ENCODE measurements at places on chromosomes 5 and 9.

DNA sequence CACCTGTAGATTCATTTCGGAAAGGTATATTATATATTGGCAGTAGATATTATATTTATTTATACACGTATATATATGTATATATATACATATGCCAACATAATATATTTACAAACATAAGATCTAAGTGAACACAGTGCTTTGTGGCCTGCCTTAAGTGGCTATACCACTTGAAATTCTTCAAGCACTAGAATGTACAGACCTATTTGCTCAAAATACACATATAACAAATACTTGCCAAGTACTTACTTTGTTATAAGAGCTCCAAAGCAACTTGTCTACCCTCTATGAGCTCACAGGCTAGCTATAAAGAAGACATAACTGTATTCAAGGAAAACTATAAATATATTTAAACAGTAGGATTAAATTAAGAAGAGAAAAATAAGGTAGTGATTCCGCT, 33.6 kb upstream of the SLC36A1 start:
- DNase-seq: no peak

GRCh38 chr5:142587354-142587965, 98.4 kb downstream of the FGF1 start:
- DNase-seq: peak; percentile 46

DNA sequence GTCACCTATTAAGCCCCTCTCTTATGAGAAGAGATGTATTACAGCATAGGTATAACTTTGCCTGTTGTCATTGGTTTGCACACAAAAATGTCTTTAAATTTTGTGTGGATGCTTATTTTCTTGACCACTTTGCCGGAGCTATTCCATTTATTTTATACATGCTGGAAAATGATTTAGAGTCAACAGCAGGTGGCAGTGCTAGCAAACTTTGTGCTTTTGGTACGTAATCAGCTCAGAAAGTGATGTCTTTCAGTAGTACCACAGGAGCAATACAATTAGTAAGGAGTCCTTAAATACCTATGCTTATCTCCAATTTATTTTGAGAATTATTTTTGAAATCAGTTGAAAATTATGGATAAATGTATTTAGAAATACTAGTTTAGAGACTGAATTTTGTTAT, 19.8 kb upstream of the NUDT12 start:
- DNase-seq: peak; percentile 48

- no peak for DNase-seq
These were observed 453.9 kb downstream of the TUSC1 start for GRCh38 chr9:25224309-25224708.

- DNase-seq: peak; percentile 71
These were observed 32.7 kb downstream of the PRUNE2 start for GRCh38 chr9:76873056-76873792.

GRCh38 chr5:3011764-3012017, 260.2 kb upstream of the IRX2 start:
- DNase-seq: no peak

DNA sequence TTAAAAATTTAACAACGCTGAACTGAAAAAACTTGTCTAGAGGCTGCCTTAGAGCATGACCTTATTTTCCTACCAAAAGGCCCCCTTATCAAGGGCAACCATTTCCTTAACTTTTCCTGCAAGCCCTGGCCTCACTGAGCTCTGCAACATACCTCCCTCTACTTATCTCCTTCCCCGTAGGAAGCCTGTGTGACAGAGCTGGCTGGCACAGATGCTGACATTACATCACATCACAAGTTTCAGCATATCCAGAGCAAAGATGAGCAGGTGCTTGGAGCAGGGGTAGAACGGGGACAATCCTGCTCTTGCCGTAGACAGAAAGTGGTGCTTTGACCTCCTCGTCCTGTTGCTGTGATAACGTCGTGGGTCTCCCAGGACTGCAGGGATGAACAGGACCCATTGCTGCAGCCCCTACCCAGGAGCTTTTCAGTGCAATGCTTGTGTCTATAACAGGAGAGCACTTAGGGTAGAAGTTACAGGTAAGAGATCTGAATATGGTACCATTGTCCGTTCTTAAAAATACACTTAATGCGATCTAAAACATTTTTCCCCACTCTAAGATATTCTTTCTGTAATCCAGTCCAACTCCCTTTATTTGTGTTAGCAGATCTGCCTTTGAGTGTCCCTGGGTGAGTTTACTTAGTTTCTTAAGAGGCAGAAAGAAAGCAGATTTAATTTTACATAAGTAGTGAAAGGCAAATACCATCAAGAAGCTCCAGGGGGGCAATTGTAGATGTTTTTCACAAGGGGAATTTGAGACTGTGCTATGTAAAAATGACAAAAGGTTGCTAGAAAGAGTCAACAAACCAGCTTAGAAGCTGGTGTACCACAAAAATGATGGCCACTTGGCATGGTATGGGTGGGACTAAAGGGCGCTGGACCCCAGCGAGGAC, 101.9 kb upstream of the EFNA5 start:
- no peak for DNase-seq

- DNase-seq: no peak
These were observed at the start of gene FSTL4 for GRCh38 chr5:133612249-133612860. Gene FSTL4 (minus strand): TSS chr5:133612541.

DNA sequence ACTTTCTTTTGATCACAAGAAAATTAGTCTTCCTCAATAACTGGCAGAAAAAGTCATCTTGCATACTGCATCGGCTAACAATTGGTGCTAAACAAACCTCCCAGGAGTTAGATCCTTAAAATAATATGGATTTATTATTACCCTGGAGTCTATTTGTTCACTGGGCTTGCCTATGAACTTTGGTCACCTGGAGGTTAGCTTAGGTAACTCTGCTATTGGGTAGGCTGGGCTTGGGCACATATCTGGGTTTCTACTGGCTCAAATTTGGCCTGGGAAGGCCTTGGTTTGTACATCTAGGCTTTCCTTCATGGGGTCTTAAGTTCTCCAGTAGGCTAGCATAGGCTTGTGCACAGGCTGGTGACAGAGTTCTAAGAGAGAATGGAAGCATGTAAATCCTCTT, 279.9 kb downstream of the RASEF start:
- no peak for DNase-seq

GRCh38 chr5:120769312-120769872, 305.3 kb downstream of the PRR16 start:
- peak; percentile 84 for DNase-seq

- DNase-seq: peak; percentile 20
These were observed 2.9 kb downstream of the SMAD5 start for GRCh38 chr5:136135536-136135935.

GRCh38 chr9:134065612-134066419, 2.0 kb downstream of the BRD3 start:
- DNase-seq: peak; percentile 30

- DNase-seq: no peak
These were observed 8.9 kb downstream of the CERCAM start for GRCh38 chr9:128429513-128430086.

DNA sequence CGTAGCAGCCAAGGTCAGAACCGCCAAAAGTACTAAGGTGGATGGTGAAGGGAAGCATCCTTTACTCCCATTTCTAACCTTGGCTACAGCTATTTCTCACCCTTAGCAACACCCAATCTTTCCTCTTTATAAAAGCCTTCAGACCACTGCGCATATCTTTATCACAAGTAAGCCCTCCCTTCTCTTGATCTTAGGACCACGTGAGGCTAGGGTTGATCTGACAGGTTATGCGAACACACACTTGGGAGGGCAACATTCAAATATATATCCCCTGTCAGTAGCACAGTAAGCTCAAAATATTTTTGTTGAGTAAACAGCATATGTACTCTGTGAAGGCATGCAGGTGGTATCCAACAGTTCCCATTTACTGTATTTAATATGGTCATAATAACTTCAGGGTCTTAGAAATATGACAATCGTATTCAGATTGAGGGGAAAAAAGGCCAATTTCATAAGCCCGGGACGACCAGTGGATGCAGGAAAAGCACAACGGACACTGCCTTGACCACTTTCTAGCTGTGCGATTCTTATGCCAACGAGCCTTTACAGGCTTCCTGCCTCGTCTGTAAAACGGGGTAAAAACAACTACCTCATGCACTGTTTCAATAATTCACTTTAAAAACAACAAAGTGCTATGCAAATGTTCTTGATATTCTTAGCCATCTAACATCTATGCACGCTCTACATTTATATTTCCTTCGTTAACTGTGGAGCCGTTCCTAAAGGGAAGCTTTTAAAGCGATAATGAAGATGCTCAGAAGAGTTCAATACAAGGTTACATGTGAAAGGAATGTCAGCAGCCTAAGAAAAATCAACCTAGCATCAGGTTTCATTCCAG, 1.3 kb downstream of the ARSB start:
- DNase-seq: no peak

DNA sequence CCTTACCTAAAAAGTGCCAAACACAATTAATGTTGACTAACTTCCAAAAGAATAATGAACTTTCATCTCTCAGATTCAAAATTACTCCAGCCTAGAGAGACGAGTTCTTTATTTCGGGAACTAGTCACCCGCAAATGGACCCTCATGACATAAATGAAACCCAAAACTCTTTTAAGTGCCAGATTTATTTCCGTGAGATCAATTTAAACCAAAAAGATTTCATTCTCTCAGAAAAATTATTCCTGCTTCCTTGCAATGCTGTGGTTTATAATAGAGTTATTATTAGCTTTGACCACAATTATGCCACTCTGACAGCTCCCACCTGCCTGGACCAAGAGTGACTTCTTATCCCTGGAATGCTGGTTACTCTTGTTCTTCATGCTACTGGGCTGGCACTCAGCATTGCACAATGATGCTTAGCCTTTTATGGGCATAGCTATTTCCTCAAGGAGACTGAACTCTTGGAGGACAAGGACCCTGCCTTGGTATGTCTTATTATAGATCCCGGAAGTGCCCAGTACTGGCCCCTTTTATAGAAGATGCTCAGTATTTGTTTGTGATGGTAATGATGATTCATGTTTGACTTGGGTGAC, 183.5 kb downstream of the SNX18 start:
- peak; percentile 99 for DNase-seq
